Ascending aorta (tissue), 2 donors: ENCODE measurements at places on chromosomes 11 and 22. TPM values are rescaled to one million over a fixed set of nuclear protein-coding genes. Genes with fewer than 3 reads are reported as not detected.
A peak's percentile ranks its signal among the peaks of the same experiment; 100 is the strongest.

LSP1 gene
- 41.9 TPM for total RNA-seq

UPB1 gene
- total RNA-seq: not detected

PEX26 gene
- total RNA-seq: 38.1 TPM

MICAL3 gene
- total RNA-seq: 36.9 TPM

MMP13 gene
- not detected for total RNA-seq

ENTHD1 gene
- 0.21 TPM for total RNA-seq

SHISAL1 gene
- 1.6 TPM for total RNA-seq

OTOG gene
- total RNA-seq: not detected

APOBEC3B gene
- total RNA-seq: 0.64 TPM

TXNRD2 gene
- 46.0 TPM for total RNA-seq

CLDN5 gene
- 482 TPM for total RNA-seq

DNA sequence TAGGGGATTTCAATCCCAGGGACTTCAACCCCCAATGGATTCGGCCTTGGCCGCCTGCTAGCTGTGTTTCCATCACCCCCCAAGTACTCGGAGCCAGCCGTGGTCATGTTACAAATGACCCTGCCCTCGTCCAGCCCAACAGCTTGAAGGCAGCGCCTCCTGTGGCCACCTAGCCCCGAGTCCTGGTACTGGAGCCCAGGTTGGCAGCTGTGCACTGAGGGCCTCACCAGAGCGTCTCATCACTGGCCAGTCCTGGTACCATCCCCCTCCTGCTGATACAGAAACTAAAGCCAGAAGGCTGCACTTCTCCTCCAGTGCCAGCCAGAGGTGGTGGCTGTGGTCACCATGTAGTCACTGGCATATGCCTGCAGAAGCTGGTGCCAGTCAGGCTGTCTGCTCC lies 44.9 kb upstream of the FADD start:
- DNase-seq: no peak

DNA sequence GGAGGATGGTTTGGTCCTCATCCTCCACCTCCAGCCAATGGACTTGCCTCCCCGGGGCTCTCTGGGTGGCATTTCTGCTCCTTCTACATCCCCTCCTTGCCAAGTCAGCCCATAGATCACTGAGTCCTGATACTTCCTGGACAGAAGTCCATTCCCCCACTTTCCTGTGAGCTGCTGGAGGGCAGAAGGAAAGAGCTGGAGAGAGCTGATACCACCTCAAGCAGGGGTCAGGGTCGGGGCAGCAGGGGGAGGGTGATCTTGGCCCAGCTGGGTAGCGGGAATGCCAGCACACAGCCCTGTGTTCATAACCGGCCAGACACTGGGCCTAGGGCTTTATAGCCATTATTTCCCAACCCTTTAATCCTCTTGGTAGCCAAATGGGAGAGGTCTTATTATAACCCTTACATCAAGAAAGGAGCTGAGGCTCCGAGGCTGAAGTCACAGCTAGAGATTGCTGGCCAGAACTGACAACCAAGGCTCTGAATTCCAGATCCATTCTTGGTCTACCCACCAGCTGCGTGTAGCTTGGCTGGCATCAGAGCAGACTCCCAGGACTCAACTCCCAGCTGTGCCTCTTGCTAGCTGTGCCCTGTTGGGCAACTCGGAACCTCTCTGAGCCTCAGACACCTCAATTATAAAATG lies 39.9 kb downstream of the CD6 start:
- no peak for DNase-seq

DNA sequence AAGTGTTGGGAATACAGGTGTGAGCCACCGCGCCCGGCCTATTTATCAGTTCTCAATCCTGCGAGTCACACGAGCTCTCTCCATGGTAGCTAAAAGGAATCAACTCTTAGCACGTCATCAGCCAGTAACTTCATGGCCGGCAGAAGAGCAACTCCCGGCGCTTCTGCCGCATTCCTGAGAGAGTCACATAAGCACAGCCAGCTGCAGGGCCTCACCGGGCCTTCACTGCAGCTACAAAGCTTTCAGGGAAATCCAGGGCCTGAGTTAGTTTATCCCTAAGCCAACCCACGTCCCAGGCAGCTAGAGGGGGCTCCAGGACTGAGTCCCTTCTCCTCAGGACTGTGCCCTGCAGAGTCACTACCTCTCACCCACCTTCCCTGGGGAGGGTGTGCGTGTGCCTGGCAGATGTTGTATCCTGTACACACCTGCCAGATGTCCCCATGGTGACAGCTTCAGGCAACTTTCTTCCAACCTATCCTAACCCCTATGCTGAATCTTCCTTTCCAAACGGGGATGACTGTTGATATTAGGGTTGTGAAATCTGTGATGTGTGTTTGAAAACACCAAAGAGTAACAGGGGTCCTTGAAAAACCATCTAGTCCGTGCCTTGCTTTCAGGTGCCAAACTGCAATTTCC lies 45.9 kb upstream of the ARFGAP3 start:
- DNase-seq: no peak

- peak; percentile 79 for DNase-seq
Measured at GRCh38 chr11:114340311-114341131, 44.3 kb downstream of the NNMT start.

DNA sequence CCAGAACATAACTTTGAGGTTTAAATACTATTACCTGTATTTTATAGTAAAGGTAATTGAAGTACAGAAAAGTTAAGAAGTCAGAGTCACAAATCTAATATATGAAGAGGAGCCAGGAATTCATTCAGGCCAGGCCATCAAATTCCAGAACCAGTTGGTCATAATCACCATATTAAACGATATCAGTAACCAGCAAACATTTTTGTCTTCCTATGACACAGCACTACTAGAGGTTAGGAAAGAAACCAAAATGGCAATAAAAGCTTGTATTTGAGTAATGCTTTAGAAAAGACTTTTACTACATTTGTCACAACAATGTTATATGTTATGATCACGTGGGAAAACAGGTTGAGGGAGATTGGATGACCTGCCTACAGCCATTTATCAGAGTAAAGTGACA lies 62.2 kb downstream of the DKK3 start:
- no peak for DNase-seq

- no peak for DNase-seq
Measured at GRCh38 chr11:68504432-68505066, 44.0 kb downstream of the PPP6R3 start.

- DNase-seq: no peak
Measured at GRCh38 chr22:25987948-25988347, 181.3 kb upstream of the SEZ6L start.

GRCh38 chr22:35921777-35922176 lies 106.8 kb downstream of the RBFOX2 start:
- DNase-seq: peak; percentile 30

DNA sequence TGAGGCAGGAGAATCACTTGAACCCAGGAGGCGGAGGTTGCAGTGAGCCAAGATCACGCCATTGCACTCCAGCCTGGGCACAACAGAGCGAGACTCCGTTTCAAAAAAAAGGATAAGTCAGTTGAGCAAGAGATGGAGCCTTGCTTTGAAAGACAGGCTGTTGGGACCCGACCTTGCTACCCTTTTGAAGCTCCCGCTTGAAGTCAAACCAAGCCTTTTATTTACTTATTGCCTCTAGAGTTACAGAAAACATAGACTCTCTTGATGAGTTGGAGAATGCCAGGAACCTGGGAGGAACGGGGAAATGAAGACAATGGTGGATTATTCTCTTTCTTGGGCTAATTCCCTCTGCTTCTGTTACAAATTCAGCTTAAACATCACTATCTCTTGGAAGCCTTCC lies 4.9 kb downstream of the SYN3 start:
- DNase-seq: no peak

DNA sequence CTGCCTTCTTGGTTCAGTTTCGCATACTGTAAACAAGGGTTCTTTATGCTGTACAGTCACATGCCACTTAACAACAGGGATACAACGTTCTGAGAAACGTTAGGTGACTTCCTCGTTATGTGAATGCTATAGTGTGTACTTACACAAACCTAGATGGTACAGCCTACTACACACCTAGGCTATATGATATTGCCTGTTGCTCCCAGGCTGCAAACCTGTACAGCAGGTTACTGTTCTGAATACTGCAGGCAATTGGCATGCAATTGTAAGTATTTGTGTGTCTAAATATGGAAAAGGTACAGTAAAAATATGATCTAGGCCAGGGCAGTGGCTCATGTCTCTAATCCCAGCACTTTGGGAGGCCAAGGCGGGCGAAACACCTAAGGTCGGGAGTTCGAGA lies 85.7 kb upstream of the PRDM11 start:
- no peak for DNase-seq

DNA sequence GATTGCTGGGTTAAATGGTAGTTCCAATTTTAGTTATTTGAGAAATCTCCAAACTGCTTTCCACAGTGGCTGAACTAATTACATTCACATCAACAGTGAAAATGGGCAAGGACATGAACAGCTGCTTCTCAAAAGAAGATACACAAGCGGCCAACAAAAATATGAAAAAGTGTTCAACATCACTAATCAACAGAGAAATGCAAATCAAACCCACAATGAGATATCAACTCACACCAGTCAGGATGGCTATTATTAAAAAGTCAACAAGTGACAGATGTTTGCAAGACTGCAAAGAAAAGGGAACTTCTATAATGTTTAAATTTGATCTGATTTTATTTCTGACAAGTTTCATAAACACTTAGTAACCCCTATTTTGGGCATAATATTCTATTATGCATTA lies 537.5 kb downstream of the DLG2 start:
- DNase-seq: no peak

DNA sequence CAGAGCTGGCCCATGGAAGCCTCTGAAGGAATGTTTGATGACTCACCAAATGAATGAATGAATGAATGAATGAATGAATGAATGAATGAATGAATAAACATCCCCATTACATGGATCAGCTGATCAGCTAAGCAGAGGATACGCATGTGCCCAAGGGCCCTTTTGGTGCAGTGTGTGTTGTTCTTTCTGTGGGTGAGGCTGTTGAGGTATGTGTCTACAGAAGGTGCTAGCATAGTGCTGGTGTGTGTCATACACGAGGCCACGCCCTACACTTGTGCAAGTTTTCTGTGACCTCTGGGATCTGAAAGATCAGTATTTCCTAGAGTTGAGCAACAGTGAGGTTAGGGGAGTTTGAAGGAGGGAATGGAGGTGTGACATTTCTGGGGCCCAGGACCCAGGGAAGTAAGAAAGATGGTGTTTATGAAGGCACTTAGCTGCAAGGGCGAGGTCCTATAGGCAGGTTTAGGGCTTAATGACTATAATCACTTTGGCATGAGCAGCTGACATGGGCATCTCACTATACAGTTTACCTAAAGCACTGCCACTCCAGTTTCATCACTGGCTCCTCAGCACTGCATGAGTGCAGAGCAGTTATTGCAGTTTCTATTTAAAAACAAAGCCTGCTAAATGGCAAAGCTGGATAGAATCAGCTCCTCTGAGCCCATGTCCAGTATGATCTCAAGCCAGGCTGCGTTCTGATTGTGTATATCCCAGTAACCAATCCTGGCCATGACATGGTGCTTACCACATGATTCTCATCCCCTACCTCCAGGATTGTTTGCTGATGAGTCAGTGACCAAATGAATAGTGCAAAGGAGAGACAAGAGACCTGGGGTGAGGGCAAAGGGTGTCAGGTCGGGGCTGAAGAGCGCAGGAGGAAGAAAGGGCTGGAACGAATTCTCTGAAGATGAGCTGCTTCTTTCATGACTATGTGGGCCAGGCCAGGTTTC lies 36.4 kb upstream of the E2F8 start:
- no peak for DNase-seq

DNA sequence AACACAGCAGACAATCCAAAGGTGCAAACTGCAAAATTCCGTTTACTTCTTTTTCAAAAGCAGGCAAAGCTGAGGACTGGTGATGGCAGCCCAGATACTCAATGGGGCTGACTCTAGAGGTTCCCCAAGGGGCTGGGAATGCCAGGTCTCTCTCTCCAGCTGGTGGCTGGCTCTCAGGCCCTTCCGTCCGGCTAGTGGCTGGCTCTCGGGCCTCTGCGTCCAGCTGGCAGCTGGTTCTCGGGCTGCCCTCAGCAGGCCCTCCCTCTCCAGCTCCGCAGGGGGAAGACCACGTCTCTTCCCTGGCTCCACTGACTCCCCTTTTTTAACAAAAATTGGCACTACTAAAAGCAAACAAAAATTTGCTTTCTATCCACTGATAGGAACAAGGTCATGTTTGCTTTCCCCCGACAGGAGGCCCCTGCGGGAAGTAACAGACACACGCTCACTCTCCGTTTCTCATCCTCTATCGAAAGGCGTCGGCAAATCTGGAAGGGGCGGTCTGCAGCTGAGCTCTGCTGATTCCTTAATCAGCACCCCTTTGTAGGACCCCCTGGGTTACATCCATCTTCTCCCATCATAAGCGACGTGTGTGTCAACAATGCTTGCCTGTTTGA lies 381.4 kb downstream of the BRD1 start:
- no peak for DNase-seq

DNA sequence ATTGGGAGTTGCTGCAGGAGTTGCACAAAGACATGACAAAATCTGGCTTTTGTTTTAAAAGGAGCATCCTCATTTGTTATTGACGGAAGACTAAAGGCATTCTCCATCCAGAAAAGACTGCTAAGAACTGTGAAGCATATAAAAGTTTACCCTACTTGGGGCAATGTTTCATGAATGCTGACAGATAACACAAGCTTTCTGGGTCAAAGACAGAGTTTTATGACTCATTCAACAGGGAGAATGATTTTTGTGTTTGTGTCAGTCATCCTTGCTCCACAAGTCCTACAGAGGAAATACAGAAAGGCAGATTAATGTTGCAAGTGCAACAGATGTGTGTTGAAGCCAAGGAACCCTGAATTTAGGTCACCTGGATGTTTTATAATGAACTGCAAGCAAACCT lies 2.5 kb downstream of the GLYATL1 start:
- no peak for DNase-seq

GRCh38 chr22:35835267-35835997 lies 117.8 kb downstream of the APOL5 start:
- DNase-seq: no peak

DNA sequence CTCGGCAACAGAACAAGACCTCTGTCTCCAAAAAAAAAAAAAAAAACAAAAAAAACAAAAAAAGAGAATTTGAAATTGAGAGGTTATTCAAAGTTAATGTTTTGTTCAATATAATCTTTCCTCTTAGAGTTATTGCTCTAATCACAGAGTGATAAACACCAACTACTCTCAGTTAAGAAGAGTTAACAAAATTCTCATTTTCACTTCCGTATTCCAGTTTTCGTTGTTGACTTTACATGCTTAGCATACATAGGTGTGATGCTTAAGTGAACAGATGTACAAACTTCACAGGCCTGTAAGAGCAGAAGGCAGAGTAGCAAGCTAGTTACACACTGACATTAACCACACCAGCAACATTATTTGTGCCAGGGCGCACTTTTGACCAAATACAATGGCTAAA lies 12.3 kb downstream of the EIF4ENIF1 start:
- no peak for DNase-seq

GRCh38 chr11:1619449-1619848 lies 2.5 kb downstream of the KRTAP5-4 start:
- no peak for DNase-seq
